ENCODE measurements at places on chromosomes 2 and 18.

- no peak for DNase-seq
These were observed 13.8 kb upstream of the PLA2R1 start for GRCh38 chr2:160076241-160076640.

GRCh38 chr2:33673937-33674336 is 74.8 kb upstream of the FAM98A start:
- no peak for DNase-seq

GRCh38 chr2:221103930-221104329 is 468.2 kb downstream of the EPHA4 start:
- no peak for DNase-seq

GRCh38 chr2:54691445-54692135 is 31.9 kb upstream of the EML6 start:
- DNase-seq, result no peak

GRCh38 chr2:195108182-195108581 is 548.8 kb upstream of the SLC39A10 start:
- DNase-seq, result no peak

GRCh38 chr2:240647503-240648154 is 22.3 kb downstream of the GPR35 start:
- DNase-seq, result no peak

DNA sequence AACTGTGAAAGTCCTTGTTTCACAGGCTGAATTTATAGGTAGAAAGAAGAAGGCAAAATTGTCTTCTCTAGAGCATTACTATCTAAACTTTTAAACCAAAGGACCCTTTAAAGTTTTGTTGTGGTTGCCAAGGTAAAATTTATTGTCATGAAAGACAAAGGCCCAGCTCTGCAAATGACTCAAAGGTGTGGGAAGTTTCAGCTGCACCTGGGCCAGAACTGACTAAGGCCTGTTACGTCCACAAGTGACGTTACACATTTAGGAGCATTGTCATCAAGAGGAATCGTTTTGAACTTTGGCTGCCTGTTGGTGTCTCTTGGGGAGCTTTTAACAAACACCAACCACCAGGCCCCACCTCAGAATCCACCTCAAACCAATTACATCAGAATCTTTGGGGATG is 8.1 kb upstream of the DSC3 start:
- no peak for DNase-seq

- DNase-seq, result peak; percentile 18
These were observed 44.4 kb downstream of the RPIA start for GRCh38 chr2:88735853-88736252.

- DNase-seq, result no peak
These were observed 74.0 kb upstream of the SULT1C3 start for GRCh38 chr2:108165729-108166128.

- DNase-seq, result no peak
These were observed 282.5 kb downstream of the CLIP4 start for GRCh38 chr2:29397713-29398112.

Data from stimulated activated CD4-positive, alpha-beta T cell treated with anti-CD3 and anti-CD28 coated beads, Interleukin-4, amount 100 ng/mL, for 4 hours (primary cell).